Activated CD8-positive, alpha-beta memory T cell treated with anti-CD3 and anti-CD28 coated beads, Interleukin-2, amount 50 U/mL, for 48 hours (primary cell): ENCODE measurements at places on chromosomes 11 and 22.

DNA sequence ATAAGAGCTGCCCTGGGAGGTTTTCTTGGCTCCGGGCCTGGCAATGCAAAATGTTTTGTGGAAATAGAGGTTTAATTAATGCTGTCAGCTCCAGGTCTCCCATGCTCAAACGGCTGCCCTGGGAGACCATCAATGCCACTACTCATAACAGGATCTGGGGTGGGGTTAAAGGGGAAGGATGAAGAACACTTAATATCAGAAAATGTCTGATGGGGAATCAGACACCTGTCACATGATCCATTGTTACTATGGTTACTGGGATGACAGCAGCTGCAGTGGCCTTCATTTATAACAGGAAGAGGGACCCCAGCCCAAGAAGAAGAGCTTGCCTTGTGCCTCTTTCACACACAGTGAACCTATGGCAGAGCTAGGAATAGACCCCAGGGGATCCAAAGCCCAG lies 2.2 kb upstream of the SYT13 start:
- no peak for DNase-seq

GRCh38 chr11:70297341-70297740 lies 26.9 kb downstream of the PPFIA1 start:
- DNase-seq = no peak

- no peak for DNase-seq
Measured at GRCh38 chr11:83816572-83817187, 530.5 kb upstream of the CCDC90B start.

DNA sequence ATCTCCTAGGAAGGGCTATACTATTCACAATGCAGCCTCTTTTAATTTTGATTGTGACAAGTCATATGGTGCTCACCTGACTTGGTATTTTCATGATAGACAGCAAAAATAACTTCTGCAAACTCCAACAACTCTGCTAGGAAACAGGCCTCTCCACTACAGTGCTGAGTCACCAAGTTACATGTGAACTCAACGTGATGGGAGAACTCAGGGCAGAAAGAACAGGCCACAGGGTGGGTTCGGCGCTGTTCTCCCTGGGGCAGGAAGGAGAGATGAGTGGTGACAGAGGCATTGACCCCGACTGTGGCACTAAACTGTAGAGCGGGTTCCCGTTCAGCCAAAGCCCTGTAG lies 76.6 kb upstream of the UCP3 start:
- no peak for DNase-seq

DNA sequence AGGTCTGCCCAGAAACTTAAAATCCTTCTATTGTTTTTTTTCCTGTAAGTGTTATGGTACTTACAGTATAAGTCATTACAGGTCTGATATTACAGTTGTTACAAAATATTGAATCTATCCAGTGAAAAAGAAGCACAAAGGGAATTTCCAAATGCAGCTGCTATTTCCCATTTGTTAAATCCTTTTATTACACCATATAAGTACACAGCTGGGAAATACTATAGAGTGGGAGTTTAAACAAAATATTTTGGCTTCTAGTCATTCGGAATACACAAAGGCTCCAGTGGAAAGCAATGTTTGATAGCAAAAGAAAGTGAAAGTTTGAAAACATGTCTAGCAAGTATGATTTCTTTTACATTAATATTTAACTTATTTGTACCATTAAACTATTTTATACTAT lies 18.0 kb downstream of the SOX6 start:
- DNase-seq = no peak

GRCh38 chr11:132072858-132073211 lies 702.4 kb downstream of the NTM start:
- no peak for DNase-seq

DNA sequence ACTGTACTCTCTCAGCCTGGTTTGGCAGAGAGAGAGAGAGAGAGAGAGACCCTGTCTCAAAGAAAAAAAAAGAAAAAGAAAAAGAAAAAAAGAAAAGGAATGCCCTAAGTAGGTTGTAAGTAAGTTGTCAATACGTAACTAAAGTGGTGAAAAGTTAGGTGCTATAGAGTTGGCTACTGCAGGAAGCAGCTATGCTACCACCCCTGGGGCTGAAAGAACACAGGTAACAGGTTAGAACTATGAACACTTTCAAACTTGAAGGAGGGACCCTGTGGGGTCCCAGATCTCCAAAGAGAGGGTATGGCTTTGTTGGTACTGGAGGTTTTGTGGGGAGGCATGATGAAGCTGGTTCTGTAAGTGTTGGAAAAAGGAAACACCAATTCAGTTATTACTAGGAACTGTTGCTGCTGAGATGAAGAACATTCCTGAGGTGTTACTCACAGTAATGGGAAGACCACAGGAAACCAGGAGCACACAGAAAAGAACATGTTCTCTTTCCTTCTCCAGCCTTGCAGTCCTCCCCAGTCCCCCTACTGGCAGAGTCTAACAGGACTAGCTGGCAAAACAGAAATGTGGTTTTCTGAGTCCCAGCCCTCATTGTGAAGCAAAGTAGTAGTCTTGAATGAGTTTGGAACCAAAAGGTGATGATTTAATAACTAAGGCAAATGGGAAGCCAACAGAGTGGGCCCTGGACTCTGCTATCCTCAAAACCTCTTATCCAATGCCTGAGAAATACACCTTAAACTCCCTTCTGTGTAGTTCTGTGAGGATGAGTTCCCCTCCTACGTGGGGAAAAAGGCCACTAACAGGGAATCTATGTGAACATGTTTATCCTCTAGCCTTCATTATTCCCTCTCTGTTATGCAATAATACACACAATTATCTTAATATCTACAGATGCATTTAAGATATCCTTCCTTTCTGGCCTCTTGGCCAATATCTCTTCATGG lies 427.0 kb upstream of the DDI1 start:
- no peak for DNase-seq

GRCh38 chr11:40417627-40418026 lies 1041.8 kb downstream of the LRRC4C start:
- DNase-seq = no peak

DNA sequence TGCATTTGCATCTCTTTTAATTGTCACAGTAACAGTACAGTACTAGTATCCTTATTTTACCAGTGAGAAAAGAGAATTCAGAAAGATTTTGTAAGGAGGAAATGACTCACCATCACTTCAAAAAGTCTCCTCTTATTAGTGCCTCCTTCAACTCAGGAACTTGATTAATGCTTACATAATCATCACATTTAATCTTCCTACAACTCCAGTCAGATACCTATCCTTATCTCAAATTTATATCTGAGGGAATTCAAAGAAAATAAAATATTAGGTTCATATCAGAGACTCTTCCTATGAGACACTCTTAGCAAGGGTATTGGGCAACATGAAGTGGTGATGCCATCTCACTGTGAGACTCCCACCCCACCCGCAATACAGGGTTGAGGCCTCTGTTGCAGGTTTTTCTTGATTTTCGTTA lies 26.1 kb upstream of the CTSC start:
- no peak for DNase-seq
